ENCODE measurements at places on chromosomes 2 and 18.

DNA sequence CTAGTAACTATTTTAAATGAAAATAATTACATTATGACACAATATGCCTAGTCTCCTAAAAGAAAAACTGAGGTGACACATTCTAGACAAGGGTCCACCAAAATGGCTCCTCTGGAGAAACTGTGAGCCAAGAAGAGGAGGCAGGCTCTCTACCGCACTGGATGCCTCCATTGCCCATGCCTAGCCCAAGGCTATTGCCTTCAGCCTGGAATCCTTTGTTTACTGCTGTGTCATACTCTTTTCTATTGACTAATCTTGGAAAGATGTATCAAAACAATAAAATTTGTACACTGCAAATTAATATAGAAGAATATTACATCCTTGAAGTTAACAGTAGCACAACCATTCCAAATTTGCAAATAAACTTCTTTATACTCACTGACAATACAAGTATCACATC is 167.1 kb downstream of the RAB3GAP1 start:
- no peak for DNase-seq

GRCh38 chr2:181464966-181465365 is 7.8 kb downstream of the ITGA4 start:
- DNase-seq = no peak

DNA sequence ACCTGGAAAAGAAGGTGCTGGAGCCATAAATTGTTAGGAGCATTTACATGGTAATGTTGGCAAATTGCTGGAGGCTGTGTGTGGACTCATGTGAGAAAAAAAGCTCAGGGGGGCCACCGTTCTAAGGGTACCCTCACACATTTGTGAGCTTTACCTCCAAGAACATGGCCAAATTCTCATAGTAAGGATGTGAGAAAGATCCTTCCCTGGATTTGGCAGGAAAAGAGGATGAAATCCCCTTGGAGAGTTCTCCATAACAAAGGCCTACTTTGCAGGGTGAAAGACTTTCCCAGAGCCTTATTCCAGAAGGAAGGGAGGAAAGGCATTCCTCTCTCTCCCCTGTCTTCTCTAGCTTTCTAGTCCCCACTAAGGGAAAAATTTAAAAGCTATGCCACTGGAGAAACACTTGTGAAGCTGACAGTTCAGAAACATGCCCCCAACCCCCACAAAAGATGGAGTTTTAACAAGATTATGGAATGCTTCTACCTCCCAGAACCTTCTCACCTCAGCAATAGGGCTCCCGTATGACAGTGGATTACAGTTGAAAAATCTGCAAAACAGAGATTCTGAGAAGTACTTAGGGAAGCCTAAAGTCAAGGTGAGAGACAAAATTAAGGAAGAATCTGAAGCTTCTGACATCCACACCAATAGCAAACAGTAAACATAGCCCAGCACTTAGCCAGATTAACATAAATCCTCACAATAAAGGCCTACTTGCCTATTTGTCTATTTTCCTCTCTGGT is 20.2 kb upstream of the ERMN start:
- no peak for DNase-seq

DNA sequence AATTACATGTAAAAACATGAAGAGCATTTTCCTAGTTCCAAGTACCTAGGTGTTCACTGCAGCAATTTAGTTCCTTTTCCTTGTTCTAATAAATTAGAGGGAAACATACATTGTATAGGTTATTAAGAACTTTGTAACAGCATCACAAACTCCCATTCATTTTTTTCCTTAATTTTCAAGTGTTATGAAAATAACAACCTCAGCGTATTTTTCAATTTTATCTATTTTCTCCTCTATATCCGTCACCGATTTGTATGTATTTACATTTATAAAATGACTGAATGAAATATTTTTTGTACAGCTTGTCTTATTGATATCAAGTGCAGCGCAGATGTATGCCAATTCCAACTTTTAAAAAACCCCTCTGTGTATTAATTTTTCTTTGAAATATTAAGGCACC is 44.0 kb downstream of the ZCCHC2 start:
- DNase-seq = no peak

DNA sequence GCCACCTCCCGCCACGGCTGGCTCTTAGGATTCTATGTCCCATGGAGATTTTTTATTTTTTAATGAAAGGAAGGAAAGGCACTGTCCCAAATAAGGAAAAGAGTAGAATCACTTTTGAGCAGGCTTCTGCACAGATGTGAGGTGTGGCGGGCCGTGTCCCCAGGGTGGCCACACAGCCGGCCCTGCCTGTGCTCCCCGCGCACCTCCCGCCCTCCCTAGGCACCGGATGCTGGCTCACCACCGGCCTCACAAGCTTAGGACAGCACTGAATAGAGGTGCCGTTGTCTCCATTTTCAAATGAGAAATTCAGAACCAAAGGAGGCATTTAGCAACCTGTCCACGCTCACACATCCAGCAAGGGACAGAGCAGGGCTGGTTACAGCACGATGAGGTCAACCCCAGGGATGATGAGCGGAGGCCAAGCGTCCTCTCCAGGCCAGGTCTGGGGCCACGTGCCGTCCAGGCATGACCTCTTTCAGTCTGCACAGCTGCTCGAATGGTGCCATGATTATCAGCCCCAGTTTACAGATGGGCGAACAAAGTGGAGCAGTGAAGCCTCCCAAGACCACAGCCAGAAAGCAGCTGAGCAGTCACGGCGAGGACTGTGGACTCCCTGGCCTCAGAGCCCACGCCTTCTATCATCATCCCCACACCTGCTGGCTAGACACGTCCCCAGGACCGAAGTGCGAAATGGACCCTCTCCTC is 20.7 kb upstream of the TEX51 start:
- no peak for DNase-seq

Measured in epithelial cell of prostate (primary cell).